Activated T-cell treated with anti-CD3 and anti-CD28 coated beads for 1 hour (primary cell): ENCODE measurements at places on chromosomes 4 and X.

- no peak for DNase-seq
Measured at GRCh38 chrX:150833454-150834056, 64.9 kb downstream of the CD99L2 start.

GRCh38 chr4:184028561-184029374 is 123.7 kb downstream of the STOX2 start:
- DNase-seq, result no peak

DNA sequence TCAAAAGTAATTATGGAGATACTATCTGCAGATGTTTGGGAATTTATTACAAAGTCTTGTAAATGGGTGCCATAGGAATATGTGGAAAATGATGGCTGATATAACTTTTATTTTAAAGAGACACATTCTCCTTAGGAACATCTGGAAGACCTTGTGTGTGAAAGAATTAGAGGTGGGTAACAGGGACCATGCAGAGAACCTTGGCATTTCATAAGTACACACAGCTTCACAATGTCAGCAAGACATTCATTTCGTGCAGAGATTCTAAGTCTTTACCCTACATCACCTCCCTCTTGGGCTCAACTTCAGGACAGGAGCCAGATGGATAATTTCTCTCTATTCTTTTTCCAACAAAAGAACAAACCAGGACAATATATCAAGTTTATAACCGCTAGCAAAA is 458.1 kb upstream of the INTU start:
- no peak for DNase-seq

DNA sequence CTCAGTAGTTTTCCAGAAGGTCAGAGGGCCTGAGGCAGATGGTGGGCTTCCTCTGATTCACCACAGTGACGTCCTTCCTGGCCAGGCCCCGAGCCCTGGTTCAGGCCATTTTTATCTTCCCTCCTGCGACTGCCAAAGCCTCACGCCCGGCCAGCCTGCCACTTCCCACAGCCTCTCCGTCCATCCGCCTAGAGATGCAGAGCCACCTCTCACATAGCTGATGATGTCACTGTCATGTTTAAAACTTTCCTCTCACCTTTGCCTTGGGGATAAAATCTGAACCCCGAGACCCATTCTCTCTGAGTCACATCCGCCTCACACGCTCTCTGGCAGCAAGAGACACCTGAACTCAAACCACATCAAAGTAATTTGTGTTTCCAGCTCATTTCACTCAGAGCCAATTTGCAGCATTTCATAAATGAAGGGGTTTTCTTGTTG is 175.3 kb downstream of the QDPR start:
- peak; percentile 52 for DNase-seq

DNA sequence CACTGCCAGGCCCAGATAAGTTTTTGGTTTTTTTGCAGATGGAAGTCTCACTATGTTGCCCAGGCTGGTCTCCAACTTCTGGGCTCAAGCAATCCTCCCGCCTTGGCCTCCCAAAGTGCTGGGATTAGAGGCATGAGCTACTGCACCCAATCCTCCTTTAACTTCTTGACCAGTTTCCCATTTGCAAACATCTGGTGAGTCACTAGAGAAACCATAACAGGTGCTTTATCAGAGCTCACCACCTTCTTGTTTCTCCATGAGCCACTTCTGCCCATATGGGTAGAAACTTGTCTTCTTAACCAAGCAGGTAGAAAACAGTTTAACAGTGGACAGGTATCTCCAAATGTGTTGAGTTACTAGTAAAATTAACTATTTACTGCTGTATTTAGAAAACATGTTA is 128.4 kb upstream of the AP1S2 start:
- no peak for DNase-seq

GRCh38 chrX:25005382-25006185 is 10.2 kb downstream of the ARX start:
- no peak for DNase-seq

DNA sequence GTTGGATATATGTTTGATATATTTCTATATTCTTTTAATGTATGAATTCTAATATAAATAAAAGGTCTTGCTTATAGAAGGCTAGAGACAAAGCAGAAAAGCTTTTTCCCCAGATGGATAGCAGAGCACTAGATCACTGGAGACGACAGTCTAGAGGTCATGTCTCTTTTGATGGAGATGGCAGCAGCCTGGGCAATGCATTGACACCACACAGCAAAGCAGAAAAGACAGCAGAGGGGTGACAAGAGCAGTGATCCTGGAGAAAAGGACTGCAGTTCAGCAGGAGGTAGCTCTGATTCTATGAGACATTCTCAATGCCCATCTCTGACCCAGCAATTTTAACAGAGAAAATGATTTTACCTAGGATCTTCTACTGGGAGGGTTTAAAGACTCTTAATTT is 210.6 kb downstream of the DTHD1 start:
- DNase-seq, result no peak

GRCh38 chr4:82482387-82482786 is 52.0 kb downstream of the ENOPH1 start:
- DNase-seq, result no peak

GRCh38 chr4:16801356-16801755 is 97.1 kb downstream of the LDB2 start:
- DNase-seq, result no peak

DNA sequence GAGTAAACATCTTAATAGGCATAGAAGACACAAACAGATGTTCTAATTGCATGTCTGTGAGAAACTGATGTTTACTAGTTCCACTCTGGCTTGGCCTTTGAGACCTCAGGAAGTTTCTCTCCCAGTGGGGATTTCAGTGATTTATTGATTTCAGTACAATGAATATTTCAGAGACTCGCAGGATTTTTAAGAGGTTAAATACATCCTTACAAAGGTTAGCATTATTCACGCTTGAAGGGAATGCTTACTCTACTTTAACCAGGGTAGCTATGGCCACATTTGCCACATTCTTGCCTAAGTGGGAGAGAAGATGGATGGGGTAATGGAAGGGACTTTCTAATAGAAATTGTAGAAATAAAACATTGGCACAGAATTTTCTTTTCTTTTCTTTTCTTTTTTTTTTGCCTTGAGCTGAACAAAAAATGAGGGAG is 480.1 kb downstream of the SPRY1 start:
- DNase-seq, result no peak
